Endothelial cell of umbilical vein (primary cell): ENCODE measurements at places on chromosomes 1 and 21. TPM values are rescaled to one million over a fixed set of nuclear protein-coding genes. Genes with fewer than 3 reads are reported as not detected.

Gene TBX15
- total RNA-seq, result not detected in 2 replicates

Gene CNTN2
- total RNA-seq, result not detected in 2 replicates

Gene MSH4
- 0.09 and 0.29 TPM in 2 replicates for total RNA-seq

Gene COL24A1
- not detected in 2 replicates for total RNA-seq

Gene P3R3URF
- total RNA-seq, result not detected in 2 replicates

Gene SPRR2G
- total RNA-seq, result not detected in 2 replicates

Gene DYNLT5
- 4.5 and 12.5 TPM in 2 replicates for total RNA-seq

Gene KIF14
- total RNA-seq, result 12.6 and 13.8 TPM in 2 replicates

Gene F5
- total RNA-seq, result not detected in 2 replicates

Gene OLIG2
- not detected in 2 replicates for total RNA-seq

Gene VANGL1
- total RNA-seq, result 23.4 and 24.8 TPM in 2 replicates

Gene VWA1
- 3.3 and 6.1 TPM in 2 replicates for total RNA-seq

Gene SEC16B
- 0.44 and 0.78 TPM in 2 replicates for total RNA-seq

Gene ACTL8
- not detected in 2 replicates for total RNA-seq

Gene AMPD1
- total RNA-seq, result not detected in 2 replicates

Gene TLCD4
- total RNA-seq, result 0.07 and 0.51 TPM in 2 replicates

Gene MTX1
- total RNA-seq, result 49.1 and 53.0 TPM in 2 replicates

Gene KIAA0040
- 10.9 and 21.5 TPM in 2 replicates for total RNA-seq

Gene HOOK1
- not detected in 2 replicates for total RNA-seq

Gene C8A
- total RNA-seq, result not detected in 2 replicates

Gene MECR
- total RNA-seq, result 30.1 and 33.5 TPM in 2 replicates

Gene TYW3
- total RNA-seq, result 22.3 and 22.8 TPM in 2 replicates
